ENCODE measurements at places on chromosomes 5 and 9.

- no peak for DNase-seq
These were observed 116.8 kb upstream of the GPR151 start for GRCh38 chr5:146632620-146633322.

DNA sequence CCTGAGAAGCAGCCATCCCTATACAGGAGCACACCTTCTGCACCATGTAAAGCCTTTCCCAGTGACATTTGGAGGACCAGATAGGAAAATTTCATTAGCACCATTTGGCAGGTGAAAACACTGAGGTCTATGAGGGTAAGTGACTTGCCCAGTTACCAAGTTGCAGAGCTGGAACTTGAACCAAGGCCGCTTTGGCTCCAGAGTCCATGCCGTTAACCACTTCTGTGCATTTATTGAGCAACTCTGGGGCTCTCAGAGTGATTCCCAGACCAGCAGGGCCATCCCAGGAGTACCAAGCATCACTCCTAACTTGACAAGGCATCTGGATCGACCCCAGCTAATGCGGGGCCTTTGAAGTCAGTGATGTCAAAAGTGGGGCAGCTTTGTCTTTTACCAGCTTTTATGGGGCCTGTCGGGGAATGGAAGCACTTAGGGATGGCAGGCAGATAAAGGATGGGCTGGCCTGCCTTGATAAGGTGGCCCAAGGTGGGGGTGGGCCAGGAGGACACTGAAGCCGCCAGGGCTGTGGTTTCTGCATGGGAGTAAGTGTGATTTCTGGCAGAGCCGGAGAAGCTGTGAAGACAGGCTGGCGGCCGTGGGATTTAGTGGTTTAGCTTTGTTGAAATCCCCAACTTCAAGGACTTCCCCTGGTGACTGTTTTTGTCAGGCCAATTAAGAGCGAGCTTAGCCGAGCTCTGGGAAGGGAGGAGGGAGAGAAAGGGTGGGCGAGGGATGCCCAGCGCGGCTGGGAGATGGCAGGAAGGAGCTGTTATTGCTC is 127.3 kb downstream of the MACROH2A1 start:
- no peak for DNase-seq

DNA sequence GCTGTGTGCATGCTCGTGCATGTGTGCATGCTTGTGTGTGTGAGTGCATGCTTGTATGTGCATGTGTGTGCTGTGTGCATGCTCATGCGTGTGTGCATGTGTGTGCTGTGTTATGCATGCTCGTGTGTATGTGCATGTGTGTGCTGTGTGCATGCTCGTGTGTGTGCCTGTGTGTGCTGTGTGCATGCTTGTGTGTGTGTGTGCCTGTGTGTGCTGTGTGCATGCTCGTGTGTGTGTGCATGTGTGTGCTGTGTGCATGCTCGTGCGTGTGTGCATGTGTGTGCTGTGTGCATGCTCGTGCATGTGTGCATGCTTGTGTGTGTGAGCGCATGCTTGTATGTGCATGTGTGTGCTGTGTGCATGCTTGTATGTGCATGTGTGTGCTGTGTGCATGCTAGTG is 30.3 kb upstream of the SH3PXD2B start:
- DNase-seq: no peak

GRCh38 chr5:89396278-89396954 is 513.4 kb upstream of the MEF2C start:
- DNase-seq: no peak

GRCh38 chr9:87783180-87783579 is 57.3 kb downstream of the CTSL start:
- no peak for DNase-seq

GRCh38 chr5:40842351-40842750 is 1.2 kb downstream of the CARD6 start:
- DNase-seq: no peak

DNA sequence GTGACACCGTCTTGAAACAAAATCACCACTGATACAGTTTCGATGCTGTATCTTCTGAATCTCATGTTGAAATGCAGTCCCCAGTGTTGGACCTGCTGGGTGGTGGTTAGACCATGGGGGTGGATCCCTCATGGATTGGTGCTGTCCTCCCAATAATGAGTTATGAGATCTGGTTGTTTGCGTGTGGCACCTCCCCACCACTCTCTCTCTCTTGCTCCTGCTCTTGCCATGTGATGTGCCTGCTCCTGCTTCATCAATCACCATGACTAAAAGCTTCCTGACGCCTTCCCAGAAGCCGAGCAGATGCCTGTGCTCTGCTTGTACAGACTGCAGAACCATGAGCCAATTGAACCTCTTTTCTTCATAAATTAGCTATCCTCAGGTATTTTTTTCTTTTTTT is 15.2 kb upstream of the C5orf15 start:
- no peak for DNase-seq

DNA sequence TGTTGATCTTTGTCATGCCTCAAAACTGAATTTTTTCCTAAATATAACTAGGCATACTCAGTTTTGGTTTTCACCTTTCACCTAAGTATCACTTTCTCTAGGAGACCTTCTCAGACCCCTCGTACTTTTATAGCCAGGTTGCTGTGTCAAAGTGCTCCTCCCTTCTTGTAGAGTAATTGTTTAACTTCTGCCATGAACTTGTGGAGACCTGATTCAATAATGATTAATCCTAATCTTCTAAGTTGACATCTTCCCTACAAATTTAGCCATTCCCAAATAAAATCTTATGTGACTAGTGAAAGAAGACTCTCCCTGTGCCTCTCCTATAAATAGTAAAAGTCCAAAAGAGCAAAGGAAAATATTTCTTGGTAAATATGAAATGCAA is 159.8 kb downstream of the SPATA31D1 start:
- no peak for DNase-seq

- no peak for DNase-seq
These were observed 476.8 kb upstream of the SMARCA2 start for GRCh38 chr9:1538301-1538700.

- DNase-seq: no peak
These were observed 308.9 kb downstream of the SLIT3 start for GRCh38 chr5:168992016-168992415.

- peak; percentile 86 for DNase-seq
These were observed 306.3 kb upstream of the KCNN2 start for GRCh38 chr5:114055318-114056184.

DNA sequence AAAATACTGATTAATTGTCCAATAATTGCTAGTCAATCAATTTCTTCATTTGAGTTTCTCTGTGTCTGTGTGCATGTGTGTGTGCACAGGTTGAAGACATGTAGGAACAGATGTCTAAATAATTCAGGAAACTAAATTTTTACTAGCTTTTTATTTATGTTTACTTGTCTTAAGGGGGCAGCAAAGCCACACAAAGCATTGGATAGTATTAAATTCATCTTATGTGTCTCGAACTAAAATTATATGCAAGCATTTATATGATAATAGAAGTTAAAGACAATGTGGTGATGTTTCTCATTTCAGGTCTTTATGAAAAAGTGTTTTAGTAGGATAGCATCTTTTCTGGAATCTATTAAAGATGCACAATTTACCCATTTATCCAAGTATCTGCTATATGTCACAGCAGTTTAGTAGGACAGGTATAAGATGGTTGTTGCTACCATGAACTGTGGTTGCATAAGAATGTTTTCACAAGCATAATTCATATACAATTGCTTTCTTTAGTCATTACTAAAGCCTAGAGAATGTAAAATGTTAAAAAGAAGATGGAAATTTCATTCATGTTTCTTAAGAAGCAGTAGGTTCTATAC is 784.6 kb upstream of the NUDT12 start:
- DNase-seq: peak; percentile 48

- peak; percentile 27 for DNase-seq
These were observed 16.1 kb upstream of the RAB14 start for GRCh38 chr9:121217609-121218292.

GRCh38 chr9:88809355-88810161 is 181.7 kb upstream of the S1PR3 start:
- no peak for DNase-seq

DNA sequence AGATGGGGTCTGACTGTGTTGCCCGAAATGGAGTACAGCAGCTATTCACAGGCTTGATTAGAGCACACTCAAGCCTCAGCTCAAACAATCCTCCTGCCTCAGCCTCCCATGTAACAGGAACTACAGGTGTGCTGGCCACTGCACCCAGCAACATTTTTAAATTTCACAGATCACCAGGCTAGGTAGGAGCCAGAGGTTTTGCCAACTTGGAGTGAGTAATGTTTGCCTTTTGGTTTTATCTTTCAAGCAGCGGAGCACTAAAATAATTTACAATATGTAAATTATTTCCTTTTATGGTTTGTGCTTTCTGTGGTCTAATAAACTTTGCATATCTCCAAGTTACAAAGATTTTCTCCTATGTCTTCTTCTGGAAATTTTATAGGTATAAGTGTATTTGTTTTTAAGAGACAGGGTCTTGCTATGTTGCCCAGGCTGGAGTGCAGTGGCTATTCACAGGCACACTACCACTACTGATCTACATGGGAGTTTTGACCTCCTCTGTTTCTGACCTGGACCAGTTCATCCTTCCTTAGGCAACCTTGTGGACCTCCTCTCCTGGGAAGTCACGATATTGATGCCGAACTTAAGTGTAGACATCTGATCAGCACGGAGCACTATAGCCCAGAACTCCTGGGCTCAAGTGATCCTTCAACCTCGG is 67.2 kb upstream of the SUSD1 start:
- no peak for DNase-seq

DNA sequence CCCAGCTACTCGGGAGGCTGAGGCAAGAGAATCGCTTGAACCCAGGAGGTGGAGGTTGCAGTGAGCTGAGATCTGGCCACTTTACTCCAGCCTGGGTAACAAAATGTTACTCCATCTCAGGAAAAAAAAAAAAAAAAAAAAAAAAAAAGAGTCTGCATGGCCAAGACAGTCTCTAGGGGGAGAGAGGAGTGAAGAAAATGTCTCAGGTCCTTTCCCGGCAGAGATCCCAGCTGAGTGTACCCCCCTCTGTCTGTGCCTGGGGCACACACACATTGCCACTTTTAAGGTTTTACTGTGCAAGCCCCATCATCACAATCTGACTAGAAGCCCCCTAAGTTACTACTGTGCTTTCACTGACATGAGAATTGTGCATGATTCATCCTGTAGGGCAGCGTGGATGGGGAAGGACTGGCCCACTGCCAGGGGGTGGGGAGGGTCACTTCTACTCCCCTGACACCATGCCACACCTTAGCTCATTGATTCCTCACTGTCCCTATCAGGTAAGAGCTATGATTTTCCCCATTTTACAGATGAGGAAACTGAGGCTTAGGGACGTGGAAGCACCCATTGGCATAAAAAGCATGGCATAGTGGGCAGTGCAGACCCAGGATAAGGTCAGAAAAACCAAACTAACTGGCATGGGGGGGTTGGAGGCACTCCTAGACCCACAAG is 102.3 kb upstream of the LARP1 start:
- DNase-seq: no peak

DNA sequence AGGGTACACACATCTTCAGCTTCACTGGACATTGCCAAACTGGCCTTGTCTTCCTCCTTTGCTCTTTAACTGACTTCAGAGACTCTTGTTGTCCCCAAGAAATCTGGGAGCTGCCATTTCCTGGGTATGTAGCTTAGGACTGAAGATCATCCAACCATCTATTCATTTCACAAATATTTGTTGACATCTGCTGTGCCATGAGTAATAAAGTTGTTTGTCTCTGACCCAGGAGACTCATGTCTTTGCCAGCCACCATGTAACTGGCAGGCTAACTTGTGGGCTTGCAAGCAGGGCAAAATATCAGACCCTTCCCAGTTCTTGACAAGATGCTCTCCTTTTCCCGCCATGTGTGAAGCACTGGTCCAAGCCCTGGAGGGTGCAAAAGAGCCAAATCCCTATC is 17.1 kb upstream of the TOR1B start:
- DNase-seq: no peak

DNA sequence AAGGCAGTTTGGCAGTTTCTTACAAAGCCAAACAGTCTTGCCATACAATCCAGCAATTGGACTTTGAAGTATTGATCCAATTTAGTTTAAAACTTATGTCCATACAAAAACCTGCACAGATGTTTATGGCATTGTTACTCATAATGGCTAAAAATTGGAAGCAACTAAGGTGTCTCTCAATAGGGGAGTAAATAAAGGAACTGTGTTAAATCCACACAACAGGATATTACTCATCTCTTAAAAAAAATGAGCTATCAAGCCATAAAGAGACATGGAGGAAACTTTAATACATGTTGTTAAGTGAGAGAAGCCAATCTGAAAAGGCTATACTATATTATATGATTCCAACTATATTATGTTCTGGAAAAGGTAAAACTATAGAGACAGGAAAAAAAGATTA is 313.6 kb upstream of the CD180 start:
- peak; percentile 49 for DNase-seq

DNA sequence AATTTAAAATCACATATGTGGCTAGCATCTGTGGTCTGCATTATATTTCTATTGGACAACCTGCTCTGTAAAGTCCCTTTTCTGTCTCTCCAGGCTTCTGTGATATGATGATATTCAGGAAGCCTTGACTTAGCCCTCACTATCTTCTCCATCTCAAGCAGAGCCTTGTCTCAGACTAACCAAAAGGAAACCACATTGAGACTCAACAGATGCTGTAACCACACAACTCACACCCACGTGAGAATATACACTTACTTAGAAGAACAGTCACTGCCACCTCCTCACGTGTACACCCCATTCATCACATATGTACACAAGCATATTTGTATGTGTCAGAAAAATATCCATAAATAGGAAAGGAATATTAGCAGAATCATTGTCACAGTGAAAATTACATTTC is 33.6 kb downstream of the HTR4 start:
- no peak for DNase-seq

DNA sequence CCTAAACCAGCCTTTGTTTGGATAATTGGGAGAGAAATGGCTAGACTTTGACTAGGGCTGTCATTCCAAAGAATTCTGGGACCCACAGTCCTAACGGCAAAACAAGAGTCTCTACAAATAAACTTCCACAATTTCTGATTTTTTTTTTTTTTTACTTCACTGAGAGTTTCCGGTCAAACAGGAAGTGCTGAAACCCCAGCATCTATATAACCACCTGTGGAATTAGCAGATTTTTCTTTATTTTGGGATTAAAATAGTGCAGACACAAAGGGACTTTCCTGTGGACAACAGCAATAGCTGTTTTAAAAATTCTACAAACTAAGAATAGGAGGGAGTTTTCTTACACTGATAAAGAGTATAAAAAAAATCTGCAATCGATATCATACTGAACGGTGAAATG is 157.4 kb downstream of the ARSB start:
- DNase-seq: no peak

DNA sequence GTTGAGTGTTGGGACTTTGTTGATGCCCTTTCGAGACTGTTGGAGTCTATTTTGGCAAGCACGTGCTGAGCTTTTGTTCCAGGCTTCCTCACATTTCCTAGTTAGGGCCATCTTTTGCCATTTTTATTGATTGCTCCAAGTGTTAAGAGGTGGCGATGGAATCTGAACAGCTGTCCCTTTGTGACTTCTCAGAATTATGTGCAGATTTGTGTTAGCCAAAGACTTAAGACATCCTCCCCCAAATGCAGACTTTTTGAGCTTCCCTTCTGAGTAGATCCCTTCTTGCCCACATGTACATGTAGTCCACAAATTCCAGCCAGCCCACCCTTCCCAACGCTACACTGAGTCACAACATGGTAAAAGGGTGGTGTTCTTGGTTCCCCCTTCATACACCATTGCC is 59.2 kb downstream of the SPIN1 start:
- no peak for DNase-seq

- DNase-seq: no peak
These were observed 37.8 kb downstream of the CDH6 start for GRCh38 chr5:31231177-31231838.

- DNase-seq: peak; percentile 33
These were observed 100.0 kb upstream of the CCDC152 start for GRCh38 chr5:42656651-42657015.

GRCh38 chr5:1500411-1501091 is 23.2 kb downstream of the LPCAT1 start:
- DNase-seq: no peak

- DNase-seq: no peak
These were observed 104.8 kb downstream of the GNA14 start for GRCh38 chr9:77543131-77543822.

Measured in DMS53 (cell line).